ENCODE measurements at places on chromosomes 6 and 20. TPM values are rescaled to one million over a fixed set of nuclear protein-coding genes. Genes with fewer than 3 reads are reported as not detected.

The HLA-DRB1 gene
- 155 TPM for total RNA-seq

The CALHM6 gene
- total RNA-seq, result 13.1 TPM

The POM121L2 gene
- total RNA-seq, result not detected

The SLC22A3 gene
- not detected for total RNA-seq

The GLP1R gene
- total RNA-seq, result not detected

The SH3BGRL2 gene
- total RNA-seq, result 0.20 TPM

Data from activated CD4-positive, alpha-beta memory T cell treated with anti-CD3 and anti-CD28 coated beads, Interleukin-2, amount 10 ng/mL, durations not matched to agents 7 days and 5 days (primary cell).